ENCODE measurements at places on chromosomes 2 and 18. TPM values are rescaled to one million over a fixed set of nuclear protein-coding genes. Genes with fewer than 3 reads are reported as not detected.

GRCh38 chr2:227082286-227082685 lies 81.7 kb downstream of the COL4A4 start:
- no peak for DNase-seq

DNA sequence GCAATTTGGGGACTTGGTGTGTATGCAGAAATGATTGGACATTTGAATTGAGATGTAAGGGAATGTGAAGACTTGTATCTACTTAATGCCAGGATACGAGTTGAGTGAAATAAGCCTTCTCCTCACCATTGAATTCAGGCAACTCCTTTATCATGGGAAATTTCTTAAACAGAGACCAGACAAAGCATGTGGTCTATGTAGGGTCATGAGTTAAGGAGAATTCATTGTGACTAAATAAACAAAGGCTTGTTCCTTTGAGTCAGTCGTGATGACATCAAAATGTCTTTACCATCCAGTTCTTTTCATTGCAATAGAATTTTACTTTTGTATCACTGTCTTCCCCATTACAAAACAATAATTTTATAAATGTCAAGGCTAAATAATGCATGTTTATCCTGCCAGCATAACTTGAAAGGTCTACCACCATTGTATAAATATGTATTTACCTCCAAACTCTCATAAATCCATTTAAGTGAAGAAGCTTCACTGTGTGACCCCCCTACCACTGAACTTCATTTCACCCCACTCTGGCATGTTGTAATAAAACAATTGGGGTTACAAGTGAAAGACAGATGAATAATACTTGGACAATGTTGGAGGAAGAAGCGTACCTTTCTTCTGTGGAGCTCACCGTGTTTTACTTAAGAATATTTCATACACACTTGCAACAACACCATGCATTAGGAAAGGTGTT lies 149.4 kb downstream of the EPHA4 start:
- no peak for DNase-seq

DNA sequence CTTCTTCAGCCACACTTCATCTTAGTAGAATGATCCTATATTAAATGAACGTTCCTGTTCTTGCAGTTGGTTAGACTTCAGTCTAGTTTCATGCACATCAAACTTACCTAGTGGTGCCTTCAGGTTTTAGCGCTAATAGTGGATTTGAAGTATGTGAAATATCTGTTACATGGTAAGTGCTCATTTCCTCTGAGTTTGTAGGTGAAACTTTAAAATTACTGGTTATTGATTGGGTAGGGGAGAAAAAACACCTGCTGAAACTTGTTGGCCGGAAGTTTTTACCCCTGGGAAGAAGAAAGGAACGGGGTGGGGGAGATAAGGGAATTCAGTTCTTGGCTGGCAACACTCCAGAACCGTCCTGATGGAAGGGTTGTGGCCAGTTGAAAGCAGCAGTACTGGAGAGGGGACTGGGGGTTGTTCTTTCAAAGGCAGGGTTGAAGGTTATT lies 112.8 kb downstream of the SPTBN1 start:
- DNase-seq: no peak

- no peak for DNase-seq
Measured at GRCh38 chr18:44837482-44838180, 156.9 kb downstream of the SETBP1 start.

DNA sequence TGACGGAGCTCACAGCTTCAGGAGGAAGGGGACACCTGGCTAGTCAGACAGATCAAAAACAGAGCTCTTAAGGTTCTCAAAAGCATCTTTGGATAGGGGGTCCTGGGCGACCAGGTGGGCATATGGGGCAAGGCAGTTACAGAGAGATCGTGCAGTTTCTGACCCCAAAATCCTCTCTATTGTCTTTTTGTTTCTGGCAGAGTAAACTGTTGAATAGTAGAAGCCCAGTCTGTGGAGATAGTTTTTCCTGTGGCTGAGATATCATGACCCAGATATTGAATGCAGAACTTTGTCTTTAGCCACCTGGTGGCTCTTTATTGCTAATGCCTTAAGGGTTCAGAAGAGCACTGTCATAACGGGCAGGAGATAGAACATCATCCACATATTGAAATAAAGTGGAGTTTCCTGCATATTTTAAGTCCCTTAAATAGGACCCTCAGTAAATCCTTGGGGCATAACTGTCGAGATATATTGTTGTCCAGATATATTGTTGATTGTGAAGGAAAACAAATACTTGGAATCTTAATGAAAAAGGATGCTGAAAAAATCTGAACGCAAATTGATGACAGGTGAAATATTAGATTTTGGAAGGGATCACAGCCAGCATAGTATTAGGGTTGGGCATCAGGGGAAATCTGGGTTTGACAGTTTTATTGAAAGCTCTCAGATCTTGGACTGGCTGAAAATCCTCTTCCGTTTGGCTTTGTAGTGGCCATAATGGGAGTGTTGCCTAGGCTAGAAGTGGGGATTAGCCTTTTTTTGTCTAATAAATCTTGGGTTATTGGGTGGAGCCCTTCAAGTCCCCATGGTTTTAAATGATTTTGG lies 14.1 kb upstream of the ZDBF2 start:
- peak; percentile 46 for DNase-seq

- DNase-seq: peak; percentile 82
Measured at GRCh38 chr18:73688851-73689711, 458.6 kb downstream of the FBXO15 start.

Gene CABYR
- 6.4 TPM for total RNA-seq

Measured in fibroblast of villous mesenchyme (primary cell).